Bladder microvascular endothelial cell (primary cell): ENCODE measurements at places on chromosomes 3 and 15. TPM values are rescaled to one million over a fixed set of nuclear protein-coding genes. Genes with fewer than 3 reads are reported as not detected.

The HRG gene
- not detected in 2 replicates for total RNA-seq

The CLDN18 gene
- total RNA-seq = not detected in 2 replicates

The FBXO40 gene
- under 0.01 TPM in 1 of 2 replicates, not detected in the other for total RNA-seq

The GABRA5 gene
- not detected in 2 replicates for total RNA-seq

The STRIT1 gene
- not detected in 2 replicates for total RNA-seq

The SGO1 gene
- total RNA-seq = 4.0 and 4.2 TPM in 2 replicates

The EPHB3 gene
- total RNA-seq = under 0.01 TPM in 2 replicates

The ADAMTS7 gene
- total RNA-seq = 11.2 and 21.2 TPM in 2 replicates

The CHRNA5 gene
- total RNA-seq = 2.6 and 2.8 TPM in 2 replicates

The RPL32 gene
- 967 and 1,632 TPM in 2 replicates for total RNA-seq

The CMTM7 gene
- total RNA-seq = 8.4 and 29.6 TPM in 2 replicates

The GNAT1 gene
- not detected in 2 replicates for total RNA-seq

The ROBO2 gene
- total RNA-seq = under 0.01 and 0.06 TPM in 2 replicates

The ZDHHC19 gene
- not detected in 2 replicates for total RNA-seq

The ATXN7 gene
- 6.3 and 18.5 TPM in 2 replicates for total RNA-seq

The TMC3 gene
- not detected in 2 replicates for total RNA-seq

The CHSY1 gene
- total RNA-seq = 27.8 and 41.2 TPM in 2 replicates

The PLCH1 gene
- total RNA-seq = not detected in 2 replicates

The ATP13A5 gene
- not detected in 2 replicates for total RNA-seq

The LEKR1 gene
- total RNA-seq = 0.25 and 0.49 TPM in 2 replicates

The TYRO3 gene
- total RNA-seq = 6.8 and 7.0 TPM in 2 replicates

The ZNF592 gene
- total RNA-seq = 2.6 and 9.3 TPM in 2 replicates

The THRB gene
- total RNA-seq = under 0.01 TPM in 2 replicates
